ENCODE measurements at places on chromosomes 1 and 21. TPM values are rescaled to one million over a fixed set of nuclear protein-coding genes. Genes with fewer than 3 reads are reported as not detected.

Gene LEFTY2
- total RNA-seq, result not detected

Gene ANKRD65
- total RNA-seq, result not detected

Gene GSTM5
- 0.07 TPM for total RNA-seq

Gene SNAP47
- total RNA-seq, result 30.9 TPM

Gene ELAPOR1
- total RNA-seq, result 32.0 TPM

Gene OLFML2B
- not detected for total RNA-seq

- no peaks in the 10 kb centered on the region for H3K27me3 ChIP-seq
- H3K27ac ChIP-seq, result no peak overlapping the region
- H3K4me3 ChIP-seq, result no peak overlapping the region
- H3K4me1 ChIP-seq, result no peaks in the 10 kb centered on the region
- no peaks in the 10 kb centered on the region for H3K36me3 ChIP-seq
Measured at GRCh38 chr1:237074371-237075117, 32.6 kb downstream of the RYR2 start.

- no peak overlapping the region for H3K4me3 ChIP-seq
- no peak overlapping the region for H3K27ac ChIP-seq
- H3K36me3 ChIP-seq, result no peaks in the 10 kb centered on the region
- peaks cover 12% of the 10 kb centered on the region for H3K27me3 ChIP-seq
- no peak for DNase-seq
- peaks cover 14% of the 10 kb centered on the region for H3K4me1 ChIP-seq
Measured at GRCh38 chr1:221444346-221444745, 297.5 kb downstream of the DUSP10 start.

GRCh38 chr1:201327687-201328240, 44.5 kb downstream of the PKP1 start:
- H3K4me3 ChIP-seq, result no peak overlapping the region
- no peak overlapping the region for H3K27ac ChIP-seq
- H3K4me1 ChIP-seq, result no peaks in the 10 kb centered on the region
- H3K27me3 ChIP-seq, result peaks cover 5% of the 10 kb centered on the region

- H3K4me1 ChIP-seq, result no peaks in the 10 kb centered on the region
- no peaks in the 10 kb centered on the region for H3K27me3 ChIP-seq
- no peak for DNase-seq
- H3K36me3 ChIP-seq, result no peaks in the 10 kb centered on the region
- no peak overlapping the region for H3K27ac ChIP-seq
Measured at GRCh38 chr1:194816859-194817258, 1630.4 kb upstream of the B3GALT2 start.

DNA sequence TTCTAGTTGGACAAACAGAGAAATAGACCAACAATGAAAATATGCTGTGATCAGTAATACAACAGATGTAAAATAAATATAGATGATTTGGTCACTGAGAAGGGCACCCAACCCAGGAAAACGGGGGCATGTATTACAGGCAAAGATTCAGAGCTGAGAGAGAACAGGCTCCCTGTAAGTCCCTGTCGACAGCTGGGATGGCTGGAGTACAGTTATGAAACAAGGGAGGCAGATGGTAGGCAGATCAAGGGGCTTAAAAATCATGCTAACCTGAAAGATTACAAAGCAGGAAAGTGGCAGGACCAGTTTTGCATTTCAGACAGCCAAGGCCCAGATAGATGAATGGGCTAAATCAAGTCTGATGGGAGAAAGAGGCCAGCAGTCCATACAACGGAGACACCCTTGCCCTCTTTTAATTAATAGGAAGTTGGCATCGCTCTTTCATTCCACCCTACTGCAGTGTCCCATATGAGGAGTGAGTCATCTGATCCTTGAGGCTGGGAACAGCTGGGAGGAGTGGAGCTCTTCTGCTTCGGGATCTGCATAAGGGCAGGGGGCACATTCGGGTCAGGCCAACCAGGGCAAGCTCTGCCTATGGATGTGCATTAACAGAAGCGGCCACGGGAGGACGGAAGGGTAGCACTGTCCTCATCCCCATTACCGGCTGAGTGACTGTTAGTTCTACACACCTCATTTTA, 171.1 kb downstream of the DAB1 start:
- no peak overlapping the region for H3K4me3 ChIP-seq
- H3K4me1 ChIP-seq, result no peaks in the 10 kb centered on the region
- no peaks in the 10 kb centered on the region for H3K36me3 ChIP-seq
- no peaks in the 10 kb centered on the region for H3K27me3 ChIP-seq

GRCh38 chr1:213585402-213585801, 402.4 kb upstream of the PROX1 start:
- no peak overlapping the region for H3K27ac ChIP-seq
- H3K27me3 ChIP-seq, result no peaks in the 10 kb centered on the region
- H3K4me3 ChIP-seq, result no peak overlapping the region
- H3K4me1 ChIP-seq, result no peaks in the 10 kb centered on the region
- no peak for DNase-seq
- no peaks in the 10 kb centered on the region for H3K36me3 ChIP-seq

- no peak overlapping the region for H3K4me3 ChIP-seq
- no peak overlapping the region for H3K27ac ChIP-seq
- H3K4me1 ChIP-seq, result no peaks in the 10 kb centered on the region
- no peak for DNase-seq
- no peaks in the 10 kb centered on the region for H3K36me3 ChIP-seq
- H3K27me3 ChIP-seq, result no peaks in the 10 kb centered on the region
Measured at GRCh38 chr1:48532976-48533375, 61.0 kb upstream of the SPATA6 start.

DNA sequence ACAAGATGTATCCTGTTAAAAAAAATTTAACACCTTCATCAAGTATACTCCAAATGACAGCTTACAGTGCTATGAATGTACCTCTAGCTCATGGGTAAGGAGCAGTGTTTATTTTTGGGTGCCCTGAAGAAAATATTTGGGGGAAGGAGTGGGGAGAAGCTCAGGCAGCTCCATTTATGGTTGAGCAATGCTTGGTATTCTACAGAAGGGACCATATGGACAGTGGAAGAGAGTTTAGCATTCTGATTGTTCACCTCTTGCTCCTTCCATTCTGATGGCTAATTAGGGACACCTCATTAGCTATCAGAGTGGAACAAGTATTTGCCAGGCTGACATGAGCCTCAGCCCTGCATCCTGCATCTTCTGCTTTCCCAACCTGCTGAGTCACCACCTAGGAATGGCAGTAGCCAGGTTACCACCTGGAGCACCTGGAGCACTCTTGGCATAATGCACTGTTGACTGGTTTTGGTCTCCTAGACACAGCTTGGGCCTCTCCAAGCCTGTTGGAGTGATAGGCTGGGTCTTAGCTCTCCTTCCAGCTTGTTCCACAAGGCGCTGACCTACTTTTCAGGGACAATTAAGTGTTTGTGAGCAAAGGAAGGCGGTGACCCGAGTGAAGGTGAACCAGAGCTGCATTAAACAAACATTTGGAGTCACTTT, 62.0 kb upstream of the MACF1 start:
- no peak overlapping the region for H3K4me3 ChIP-seq
- peaks cover 15% of the 10 kb centered on the region for H3K27me3 ChIP-seq
- no peaks in the 10 kb centered on the region for H3K4me1 ChIP-seq

DNA sequence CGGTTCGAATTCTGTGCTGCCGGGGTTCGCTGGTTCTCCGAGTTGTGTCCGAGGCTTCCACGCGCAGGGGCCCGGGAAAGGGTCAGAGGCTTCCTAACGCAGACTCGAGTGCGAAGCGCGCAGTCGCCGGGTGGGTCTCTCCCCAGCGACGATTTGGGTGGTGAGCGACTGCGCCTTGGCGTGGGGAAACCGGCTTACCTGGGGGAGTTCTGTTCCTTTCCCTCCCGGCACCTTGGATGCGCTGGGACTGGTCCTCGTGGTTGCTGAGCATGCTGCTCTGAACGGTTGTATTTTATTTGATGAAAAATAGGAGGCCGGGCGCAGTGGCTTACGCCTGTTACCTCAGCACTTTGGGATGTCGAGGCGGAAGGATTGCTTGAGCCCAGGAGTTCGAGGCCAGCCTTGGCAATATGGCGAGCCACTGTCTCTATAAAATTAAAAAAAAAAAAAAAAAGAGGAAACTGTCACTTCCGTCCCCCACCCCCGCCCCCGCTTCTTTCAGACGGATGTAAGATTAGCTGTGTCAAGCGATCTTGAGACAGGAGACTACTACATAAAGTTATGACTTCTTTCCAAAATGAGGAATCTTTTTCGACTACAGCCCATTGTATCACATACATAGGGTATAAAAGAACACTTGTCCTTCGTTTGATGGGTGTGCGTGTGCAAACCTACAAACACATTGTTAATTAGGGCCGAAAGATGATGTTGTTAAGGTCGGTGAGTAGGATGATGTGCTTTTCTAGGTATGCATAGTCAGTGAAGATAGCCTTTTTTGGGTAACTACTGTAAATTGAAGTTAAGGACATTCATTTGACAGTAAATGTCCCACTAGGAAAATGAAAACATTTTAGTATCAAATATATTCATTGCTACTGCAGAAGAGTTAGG, at the start of gene CCDC18:
TSS of gene CCDC18 (plus strand) at position 2 of the 891 bp plus-strand sequence. CDS start 2,638 bp downstream, outside the sequence.
- peaks cover 28% of the 10 kb centered on the region for H3K36me3 ChIP-seq
- peak within 1 kb of the TSS; percentile 95 for H3K4me3 ChIP-seq
- DNase-seq, result no peak
- peaks cover 44% of the 10 kb centered on the region for H3K4me1 ChIP-seq

- peaks cover 22% of the 10 kb centered on the region for H3K36me3 ChIP-seq
- H3K4me1 ChIP-seq, result peaks cover 38% of the 10 kb centered on the region
- DNase-seq, result peak; percentile 80
- H3K27me3 ChIP-seq, result no peaks in the 10 kb centered on the region
Measured at GRCh38 chr1:34858901-34859445, 576 bp downstream of the SMIM12 start.

DNA sequence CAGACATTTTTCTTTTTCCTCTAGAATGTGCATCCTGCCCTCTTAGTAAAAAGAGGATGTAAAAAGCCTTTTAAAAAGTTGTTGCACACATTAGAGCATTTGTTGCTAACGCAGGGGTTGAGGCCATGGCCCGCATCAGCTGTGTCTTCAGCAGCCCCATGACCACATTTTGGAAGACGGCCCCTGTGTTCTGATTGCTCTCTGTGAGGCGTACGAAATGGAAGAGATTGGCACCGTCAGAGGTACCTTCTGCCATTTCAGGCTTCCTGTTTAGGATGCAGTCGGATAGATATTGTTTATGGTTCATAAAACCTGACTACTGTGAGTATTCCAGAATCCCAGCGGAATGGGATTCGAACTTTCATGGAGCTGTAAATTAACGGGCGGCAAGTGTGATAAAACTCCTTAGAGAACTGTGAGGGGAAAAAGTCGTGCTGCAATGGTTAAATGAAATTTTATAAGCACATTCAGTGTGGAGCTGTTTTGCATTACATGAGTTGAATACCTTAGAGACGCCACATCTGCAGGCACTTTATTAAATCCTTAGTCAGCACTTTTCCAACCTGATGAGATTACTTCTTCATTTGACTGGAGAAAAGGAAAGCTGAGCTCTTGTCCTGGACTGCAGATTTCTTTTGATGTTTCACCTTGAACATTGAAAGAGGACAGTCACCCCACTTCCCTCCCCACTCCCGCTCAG, 273.9 kb downstream of the TM2D1 start:
- H3K4me1 ChIP-seq, result peaks cover 8% of the 10 kb centered on the region
- no peaks in the 10 kb centered on the region for H3K36me3 ChIP-seq
- H3K4me3 ChIP-seq, result no peak overlapping the region
- no peak overlapping the region for H3K27ac ChIP-seq
- no peak for DNase-seq
- H3K27me3 ChIP-seq, result peaks cover 11% of the 10 kb centered on the region

- H3K27ac ChIP-seq, result no peak overlapping the region
- no peak for DNase-seq
- no peaks in the 10 kb centered on the region for H3K4me1 ChIP-seq
- no peak overlapping the region for H3K4me3 ChIP-seq
Measured at GRCh38 chr1:192159781-192160180, 1.5 kb downstream of the RGS18 start.
